Hepatocyte (in vitro differentiated cells): ENCODE measurements at places on chromosomes 3 and 15. TPM values are rescaled to one million over a fixed set of nuclear protein-coding genes. Genes with fewer than 3 reads are reported as not detected.
A peak's percentile ranks its signal among the peaks of the same experiment; 100 is the strongest.

DNA sequence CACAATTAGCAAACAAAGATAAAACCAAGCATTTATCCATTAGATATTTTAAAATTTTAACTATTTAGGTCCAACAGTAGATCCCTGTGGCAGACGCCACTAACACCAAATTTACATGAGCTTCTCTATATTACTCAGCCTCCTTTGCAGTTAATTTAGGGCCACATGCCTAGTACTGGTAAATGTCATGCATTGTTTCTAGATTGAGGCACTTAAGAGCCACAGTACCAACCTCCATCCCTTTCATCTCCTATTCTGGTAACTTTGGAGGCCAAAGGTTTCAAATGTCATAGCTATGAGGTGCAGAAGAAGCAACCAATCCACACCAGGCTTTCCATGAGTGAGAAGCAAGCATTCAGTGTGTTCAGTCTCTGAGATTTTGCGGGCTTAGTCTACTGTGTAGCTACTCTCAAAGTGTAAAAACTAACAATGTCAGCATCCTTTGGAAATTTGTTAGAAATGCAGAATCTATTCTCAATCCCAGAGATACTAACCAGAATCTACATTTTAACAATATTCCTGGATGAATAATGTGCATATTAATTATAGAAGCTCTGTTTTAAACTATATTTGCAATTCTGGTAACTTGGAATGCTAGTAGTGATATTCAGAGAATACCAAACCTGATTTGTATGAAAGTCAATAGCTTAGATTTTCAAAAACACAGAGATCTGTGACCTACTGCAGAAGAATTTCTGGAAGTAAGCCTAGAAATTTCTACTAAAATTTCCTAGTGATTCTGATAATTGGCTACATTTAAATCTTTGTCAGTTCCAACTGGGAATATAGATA lies 206.3 kb upstream of the CD96 start:
- no peak for DNase-seq

DNA sequence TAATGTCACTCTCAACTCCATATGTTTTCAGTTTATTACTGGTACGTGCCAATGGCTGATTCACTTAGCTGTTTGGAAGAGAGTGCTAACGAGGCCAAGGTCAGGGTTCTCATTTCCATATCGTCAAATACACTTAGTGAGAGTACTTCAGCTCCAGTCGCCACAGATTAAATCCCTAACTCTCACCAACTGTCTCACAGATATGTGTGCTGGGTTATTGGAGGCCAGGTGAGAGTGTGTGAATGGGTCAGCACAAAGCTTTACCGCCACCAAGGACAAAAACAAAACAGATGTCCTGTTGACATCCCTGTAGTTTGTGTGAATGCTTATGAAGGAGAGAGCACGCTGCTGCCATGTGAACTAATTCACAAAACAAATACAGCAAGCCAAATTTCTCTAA lies 133.5 kb upstream of the TBL1XR1 start:
- no peak for DNase-seq

- DNase-seq: no peak
Observed at GRCh38 chr3:169389925-169390253, 273.6 kb downstream of the MECOM start.

DNA sequence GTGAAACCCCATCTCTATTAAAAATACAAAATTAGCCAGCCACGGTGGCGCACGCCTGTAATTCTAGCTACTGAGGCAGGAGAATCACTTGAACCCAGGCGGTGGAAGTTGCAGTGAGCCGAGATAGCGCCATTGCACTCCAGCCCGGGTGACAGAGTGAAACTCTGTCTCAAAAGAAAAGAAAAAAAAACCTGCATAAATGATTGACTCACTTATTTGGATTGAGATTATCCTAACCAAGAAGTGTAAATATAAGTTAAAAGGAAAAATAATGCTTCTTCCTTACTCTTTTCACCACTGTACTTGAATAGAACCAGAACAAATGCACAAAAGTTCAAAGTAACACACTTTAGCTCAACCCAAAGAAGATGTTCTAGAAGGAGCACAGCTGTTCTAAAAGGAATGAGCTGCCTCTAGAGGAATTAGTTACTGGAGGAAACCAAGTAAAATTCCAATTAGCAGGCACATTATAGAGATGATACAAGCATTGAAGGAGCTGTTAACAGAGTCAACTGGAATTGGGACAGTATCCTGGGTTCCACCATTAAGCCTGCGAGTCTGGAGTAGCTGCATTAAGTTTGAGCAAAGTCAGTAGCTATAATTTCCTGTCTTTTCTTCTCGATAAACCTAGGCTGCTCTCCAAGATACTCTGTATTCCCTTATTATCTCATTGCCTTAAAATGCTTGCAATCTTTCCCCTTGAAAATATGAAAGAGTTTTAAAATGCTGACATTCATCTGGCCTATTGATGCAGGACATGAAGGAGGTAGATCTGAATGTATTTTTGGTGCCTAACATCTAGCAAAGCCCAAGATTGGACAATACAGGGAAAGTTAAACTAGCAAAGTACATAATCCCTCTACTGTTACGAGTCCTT lies 9.5 kb downstream of the MTHFS start:
- DNase-seq: no peak

DNA sequence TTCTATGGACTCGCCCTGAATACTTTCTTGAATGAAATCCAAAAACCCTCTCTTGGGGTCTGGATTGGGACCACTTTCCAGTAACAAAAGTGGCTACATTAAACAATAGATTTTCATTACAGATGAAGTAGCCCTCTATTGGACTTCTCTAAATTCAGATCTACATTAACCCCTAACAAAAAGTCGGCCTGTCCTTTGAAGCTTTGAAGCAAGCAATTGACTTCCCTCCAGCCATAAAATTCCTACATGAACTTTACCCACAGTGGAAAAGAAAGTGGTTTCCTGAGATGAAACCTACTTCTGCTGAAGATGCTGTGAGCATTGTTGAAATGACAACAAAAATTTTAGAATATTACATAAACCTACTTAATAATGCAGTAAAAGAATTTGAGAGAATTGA lies 967.1 kb upstream of the ROBO1 start:
- peak; percentile 8 for DNase-seq

Gene IGDCC3
- 8.1 and 15.1 TPM in 2 replicates for total RNA-seq

Gene MYRIP
- total RNA-seq: 0.57 and 0.80 TPM in 2 replicates
